Stimulated activated CD8-positive, alpha-beta memory T cell treated with anti-CD3 and anti-CD28 coated beads, Interleukin-7, amount 100 ng/mL, for 48 hours (primary cell): ENCODE measurements at places on chromosomes 13 and 19.

GRCh38 chr19:2561221-2561620 is 85.3 kb downstream of the GADD45B start:
- DNase-seq: no peak

GRCh38 chr13:98459171-98459681 is 117.7 kb downstream of the STK24 start:
- DNase-seq: no peak

GRCh38 chr13:113365971-113366588 is 2.1 kb upstream of the GRTP1 start:
- DNase-seq: no peak

GRCh38 chr13:75645141-75645540 is 9.0 kb downstream of the LMO7 start:
- DNase-seq: no peak

- no peak for DNase-seq
Observed at GRCh38 chr13:60754211-60755090, 357.4 kb downstream of the TDRD3 start.

DNA sequence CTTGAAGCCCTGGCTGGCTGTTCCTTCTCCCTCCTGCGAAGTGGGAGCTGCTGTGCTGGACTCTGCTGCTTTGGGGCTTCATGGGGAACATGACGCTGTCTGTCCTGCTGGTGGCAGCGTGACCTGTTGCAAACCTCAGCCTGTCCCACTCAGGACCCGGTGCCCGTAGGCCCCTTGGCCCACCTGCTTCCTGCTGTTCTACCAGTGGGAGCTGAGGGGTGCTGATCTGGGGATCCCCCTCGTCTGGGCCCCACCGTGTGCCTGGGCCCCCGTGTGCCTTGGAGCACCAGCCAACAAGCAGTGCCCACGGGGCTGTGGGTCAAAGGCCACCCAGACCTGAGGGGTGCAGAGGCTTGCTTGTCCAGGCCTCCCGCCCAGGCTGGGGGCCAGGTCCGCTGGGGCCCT is 5.3 kb downstream of the SPPL2B start:
- DNase-seq: no peak

DNA sequence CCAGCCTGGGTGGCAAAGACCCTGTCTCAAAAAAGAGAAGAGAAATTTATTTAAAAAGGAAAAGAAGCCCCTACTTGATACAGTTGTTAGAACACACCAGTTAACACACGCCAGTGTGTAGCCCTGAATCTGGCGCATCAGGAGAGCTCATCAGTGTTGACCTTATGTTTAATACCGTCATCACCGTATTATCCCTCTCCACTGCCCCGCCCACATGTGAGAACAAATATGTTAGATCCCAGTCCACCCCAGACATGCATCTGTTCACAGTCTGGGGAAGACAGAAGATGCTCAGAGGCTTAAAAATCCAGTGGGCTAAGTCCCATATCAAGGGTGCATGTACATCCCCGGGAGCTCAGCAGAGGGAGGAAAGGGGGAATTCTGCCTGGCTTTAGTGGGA is 155.2 kb downstream of the DPF1 start:
- DNase-seq: no peak

- DNase-seq: peak; percentile 37
Observed at GRCh38 chr19:11963566-11964355, 1.1 kb upstream of the ZNF763 start.

GRCh38 chr19:33269016-33269415 is 33.3 kb downstream of the CEBPA start:
- no peak for DNase-seq

- DNase-seq: no peak
Observed at GRCh38 chr19:1164684-1165531, 9.2 kb downstream of the SBNO2 start.

DNA sequence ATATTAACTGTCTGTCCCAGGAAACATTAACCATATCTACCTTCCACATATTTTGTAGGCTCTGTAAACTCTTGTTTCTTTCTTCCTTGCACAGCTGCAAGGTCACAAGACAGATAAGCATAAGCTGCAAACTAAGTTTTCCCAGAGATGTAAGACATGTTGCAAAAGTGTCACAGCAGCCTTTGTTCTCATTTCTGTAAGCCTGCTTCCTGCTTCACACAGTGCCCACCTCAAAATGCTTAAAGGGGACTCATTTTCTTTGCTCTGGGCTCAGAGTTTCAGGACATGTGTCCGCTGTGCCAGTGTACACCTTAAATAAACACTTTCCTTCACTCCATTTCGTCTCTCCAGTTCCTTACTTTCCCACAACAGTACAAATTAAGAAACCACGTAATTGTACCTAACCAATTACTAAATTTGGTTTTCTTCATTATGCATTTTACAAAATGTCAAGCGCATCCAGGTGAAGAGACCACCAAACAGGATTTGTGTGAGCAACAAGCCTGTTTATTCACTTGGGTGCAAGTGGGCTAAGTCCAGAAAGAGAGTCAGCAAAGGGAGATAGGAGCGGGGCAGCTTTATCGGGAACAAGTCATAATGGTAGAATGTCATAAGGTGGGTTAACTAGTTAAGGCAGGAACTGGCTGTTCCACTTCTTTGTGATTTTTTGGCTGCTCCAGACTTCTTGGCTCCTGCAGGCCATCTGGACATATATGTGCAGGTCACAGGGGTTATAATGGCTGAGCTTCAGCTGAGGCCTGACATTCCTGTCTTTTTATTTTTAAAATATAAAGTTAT is 12.7 kb upstream of the ZNF431 start:
- DNase-seq: no peak

DNA sequence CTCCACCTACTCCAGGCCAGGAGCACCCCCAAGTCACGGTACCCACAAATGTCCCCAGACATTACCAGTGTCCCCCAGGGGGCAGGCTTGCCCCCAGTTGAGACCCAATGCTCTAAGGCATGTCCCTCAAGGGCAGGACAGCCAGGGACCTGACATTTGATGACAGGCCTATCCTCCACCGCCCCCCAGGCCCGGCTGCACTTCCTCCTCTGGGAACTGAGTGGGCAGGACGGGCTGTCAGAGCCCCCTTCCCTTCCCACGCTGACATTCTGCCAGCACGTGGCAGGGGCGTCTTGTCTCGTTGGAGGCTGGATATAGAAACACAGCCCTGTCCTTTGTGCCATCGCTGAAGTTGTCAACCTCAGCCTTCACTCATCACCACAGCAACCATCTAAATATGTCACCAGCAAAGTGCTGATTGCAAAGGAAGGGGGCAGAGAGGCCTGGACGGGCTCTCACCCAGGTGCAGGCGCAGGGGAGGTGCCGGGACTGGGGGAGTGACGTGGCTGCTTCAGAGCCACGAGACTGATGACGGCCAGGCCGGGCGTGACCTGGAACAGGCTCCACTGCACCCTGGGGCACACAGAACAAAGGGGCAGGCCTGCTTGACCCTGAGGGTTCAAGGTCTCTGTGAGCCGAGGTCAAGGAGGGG is 38.4 kb downstream of the GNG7 start:
- DNase-seq: no peak

DNA sequence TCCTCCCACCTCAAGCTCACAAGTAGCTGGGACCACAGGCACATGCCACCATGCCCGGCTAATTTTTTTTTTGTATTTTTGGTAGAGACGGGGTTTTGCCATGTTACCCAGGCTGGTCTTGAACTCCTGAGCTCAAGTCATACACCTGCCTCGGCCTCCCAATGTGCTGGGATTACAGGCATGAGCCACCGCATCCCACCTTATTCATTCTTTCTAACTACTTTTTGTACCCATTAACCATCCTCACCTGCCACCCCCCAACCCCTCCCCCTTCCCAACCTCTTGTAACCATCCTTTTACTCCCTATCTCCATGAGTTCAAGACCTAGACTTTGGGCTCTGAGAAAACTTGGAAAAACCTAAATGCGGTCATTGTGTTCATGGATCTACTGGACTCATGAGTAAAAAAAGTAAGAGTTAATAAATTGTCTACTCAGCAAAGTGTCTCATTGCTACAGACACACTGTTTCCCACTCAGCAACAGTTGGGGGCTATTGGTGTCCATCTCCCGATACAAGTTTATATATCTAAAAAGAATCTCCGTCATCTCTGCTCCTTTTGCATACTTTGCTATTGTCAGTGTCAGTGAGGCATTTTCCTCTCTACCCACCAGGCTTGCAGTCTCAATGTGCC is 44.1 kb upstream of the MEDAG start:
- no peak for DNase-seq
